ENCODE measurements at places on chromosomes 5 and 9.

DNA sequence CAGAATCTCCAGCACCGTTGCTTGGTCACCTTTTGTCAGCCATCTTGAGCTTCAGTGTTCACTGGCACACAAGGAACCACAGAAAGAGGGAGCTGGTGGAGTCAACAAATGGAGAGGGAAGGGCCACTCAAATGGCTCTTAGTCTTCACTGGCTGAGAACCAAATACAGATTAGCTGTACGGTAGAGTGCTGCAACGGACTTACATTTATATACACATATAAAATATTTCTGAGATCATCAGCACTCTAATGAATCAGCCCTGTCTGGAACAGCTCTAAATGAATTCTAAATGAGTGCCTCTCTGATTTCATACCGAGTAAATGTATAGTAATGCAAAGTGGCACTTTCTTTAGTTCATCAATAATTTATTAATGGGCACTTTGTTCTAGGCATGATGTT is 24.8 kb downstream of the KCTD16 start:
- DNase-seq: no peak

DNA sequence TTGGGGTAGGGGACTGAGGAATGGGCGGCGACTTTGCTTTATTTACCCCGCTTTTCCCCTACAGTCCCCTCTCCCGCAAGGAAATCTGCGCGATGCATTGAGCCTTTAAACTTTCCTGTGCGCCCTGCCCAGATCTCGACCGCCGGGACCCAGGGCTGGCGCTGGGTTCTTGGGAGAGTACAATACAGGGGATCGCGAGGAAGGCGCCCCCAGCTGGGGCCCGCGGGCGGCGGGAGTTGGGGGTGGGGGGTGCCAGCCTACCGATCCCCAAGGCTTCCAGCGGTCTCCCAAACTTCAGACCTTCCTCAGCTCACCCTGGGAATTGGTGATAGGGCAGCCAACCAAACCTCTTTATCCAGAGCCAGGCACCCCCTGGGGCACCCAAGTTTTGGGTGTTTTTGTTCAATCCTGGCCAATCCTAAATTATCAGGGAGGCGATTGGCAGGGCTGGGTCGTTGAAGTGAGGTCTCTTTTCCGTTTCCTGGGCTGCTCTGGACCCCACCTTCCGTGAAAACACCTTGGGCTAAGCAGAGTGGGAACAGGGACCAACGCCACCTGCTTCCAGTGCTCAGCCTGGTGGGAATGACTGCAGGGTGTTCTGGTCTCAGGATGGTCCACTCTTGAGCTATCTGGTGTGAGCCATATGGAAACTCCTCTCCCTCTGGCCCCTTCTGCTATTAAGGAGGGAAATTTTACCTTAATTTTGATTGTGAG is 51.4 kb upstream of the DAB2IP start:
- DNase-seq: no peak

DNA sequence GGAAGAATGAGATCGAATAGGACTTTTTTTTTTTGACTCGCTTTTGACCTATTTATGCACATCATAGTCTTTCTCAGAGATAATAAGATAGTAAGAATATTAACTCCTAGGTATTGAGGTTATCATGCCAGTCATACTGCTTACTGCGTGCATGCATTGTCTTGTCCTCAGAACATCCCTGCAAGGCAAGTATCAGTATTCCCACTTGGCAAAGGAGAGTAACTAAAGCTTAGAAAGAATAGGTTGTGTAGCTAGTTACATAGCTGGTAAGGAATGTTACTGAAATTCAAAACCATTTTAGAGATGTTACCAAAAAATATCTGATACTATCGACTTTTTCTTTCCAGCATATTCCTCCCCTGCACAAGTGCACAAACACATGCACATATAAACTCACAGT is 296.1 kb upstream of the CLINT1 start:
- no peak for DNase-seq

- no peak for DNase-seq
Observed at GRCh38 chr9:131259916-131260597, 16.3 kb downstream of the FAM78A start.

- DNase-seq: no peak
Observed at GRCh38 chr9:89845862-89846261, 241.1 kb downstream of the GADD45G start.

GRCh38 chr9:38233343-38233742 is 159.2 kb upstream of the ALDH1B1 start:
- no peak for DNase-seq
